Muscle of arm (tissue), 14 donors: ENCODE measurements at places on chromosomes 3 and 15. TPM values are rescaled to one million over a fixed set of nuclear protein-coding genes. Genes with fewer than 3 reads are reported as not detected.

DNA sequence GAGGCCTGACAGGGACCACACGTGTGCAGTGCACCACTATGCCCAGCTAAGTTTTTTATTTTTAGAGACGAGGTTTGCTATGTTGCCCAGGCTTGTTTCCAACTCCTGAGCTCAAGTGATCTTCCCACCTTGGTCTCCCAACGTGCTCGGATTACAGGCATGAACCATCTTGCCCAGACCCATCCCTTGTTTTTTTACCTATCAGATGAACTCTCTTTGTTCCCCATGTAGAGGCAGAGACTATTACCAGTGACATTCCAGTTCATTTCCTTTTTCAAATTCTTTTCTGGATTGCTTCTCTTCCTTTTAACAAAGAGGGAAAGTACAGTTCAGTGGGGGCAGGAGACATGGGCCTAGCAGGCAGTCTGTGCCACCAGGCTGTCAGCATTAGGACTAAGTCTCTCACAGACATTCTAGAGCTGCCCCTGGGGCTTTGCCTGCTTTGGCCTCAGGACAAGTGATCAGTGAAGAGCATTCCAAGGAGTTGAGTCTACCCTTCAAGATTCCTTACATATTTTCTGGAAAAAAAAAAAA is 103.5 kb upstream of the SLC7A14 start:
- no peak for DNase-seq

DNA sequence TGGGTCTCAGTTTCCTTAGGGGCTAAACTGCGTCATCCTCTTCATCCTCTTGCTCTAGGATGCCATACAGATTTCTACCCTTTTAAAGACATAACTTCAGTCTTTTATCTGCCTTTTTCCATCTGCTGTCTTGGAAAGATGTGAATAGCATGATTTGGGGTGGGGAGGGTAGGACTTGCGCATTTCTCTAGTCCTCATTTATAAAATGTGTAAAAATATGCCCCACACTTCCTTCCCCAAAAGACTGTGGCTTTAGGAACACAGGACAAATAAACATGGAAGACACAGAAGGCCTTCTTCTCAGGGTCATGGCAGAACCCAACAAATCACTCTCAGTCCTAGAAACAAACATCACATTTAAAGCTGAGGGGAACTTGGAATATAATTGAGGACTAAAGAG is 48.4 kb upstream of the BCL6 start:
- DNase-seq: no peak

GRCh38 chr3:14520149-14520548 is 20.0 kb downstream of the GRIP2 start:
- no peak for DNase-seq

Gene AHSG
- 5.5 TPM for polyA plus RNA-seq

DNA sequence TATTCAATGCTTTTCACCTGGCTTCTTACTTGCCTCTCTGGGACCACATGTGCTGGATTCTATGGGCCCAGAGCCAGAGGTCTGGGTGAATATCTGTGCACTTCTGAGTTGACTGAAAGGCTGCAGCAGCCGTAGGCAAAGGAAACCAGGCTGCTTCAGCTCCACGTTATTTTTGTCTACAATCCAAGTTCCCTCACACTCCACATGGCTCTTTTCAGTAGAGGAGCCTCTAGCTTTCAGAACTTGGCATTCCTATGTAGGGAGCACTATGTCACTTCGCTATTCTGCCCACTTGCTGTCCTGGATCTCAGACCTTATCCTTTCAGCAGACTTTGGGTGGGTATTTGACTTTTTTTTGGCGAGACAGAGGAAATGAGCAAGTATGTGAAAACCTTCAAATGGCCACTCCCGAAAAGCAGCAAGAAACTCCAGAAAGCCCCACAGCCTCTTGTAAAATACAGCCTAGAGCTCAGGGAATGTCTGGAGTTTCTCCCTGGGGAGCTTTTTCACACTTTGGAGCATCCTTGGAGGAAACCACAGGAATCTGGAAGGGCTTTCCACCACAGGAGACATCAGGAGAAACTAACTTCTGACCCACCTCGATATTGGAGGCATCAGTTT is 80.9 kb downstream of the DUT start:
- no peak for DNase-seq
